ENCODE measurements at places on chromosomes 3 and 15.

- no peak for DNase-seq
Observed at GRCh38 chr15:48143856-48144255, 23.1 kb downstream of the SLC24A5 start.

- no peak for DNase-seq
Observed at GRCh38 chr3:119342176-119342575, 48.0 kb downstream of the ARHGAP31 start.

GRCh38 chr3:127762077-127762786, 60.1 kb downstream of the MGLL start:
- DNase-seq, result no peak

DNA sequence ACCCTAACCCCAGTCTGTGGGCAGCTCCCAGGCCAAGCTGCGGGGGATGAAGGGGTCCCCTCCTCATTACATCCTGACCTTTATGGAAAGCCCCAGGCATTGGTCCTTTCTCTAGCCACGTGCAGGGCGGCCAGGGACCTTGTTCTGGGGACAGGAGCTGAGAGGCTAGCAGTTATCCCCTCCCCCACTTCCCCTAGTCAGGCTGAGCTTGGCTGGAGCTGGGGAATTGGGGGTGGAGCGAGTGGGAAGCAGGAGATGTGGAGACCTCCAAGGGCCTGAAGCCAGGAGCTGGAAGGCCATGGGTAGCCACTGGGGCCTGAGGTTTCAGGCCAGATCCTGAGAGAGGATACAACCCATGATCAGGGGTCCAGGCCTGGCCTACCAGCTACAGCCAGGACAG, 45.8 kb downstream of the DNAH1 start:
- no peak for DNase-seq

- no peak for DNase-seq
Observed at GRCh38 chr3:126376444-126376843, 18.3 kb upstream of the CFAP100 start.

DNA sequence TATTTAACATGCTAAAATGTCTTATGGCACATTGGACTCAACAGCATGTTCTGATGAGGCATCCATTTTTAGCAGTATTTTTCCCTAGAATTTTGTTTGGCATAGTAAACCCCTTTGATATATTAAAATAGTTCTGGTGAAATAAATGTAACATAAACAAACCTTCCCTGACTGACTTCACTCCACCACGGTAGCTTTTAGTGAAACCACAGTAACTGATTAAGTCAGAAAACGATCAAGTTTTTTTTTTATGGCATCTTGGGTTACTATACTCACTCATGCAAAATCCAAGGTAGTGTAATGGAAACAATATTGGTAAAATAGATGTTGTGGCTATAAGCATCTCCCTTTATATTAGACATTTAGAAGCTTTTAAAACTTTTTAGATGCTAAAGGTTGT, 2.8 kb downstream of the SERP1 start:
- no peak for DNase-seq

GRCh38 chr3:27715454-27715806, 6.7 kb downstream of the EOMES start:
- no peak for DNase-seq

- no peak for DNase-seq
Observed at GRCh38 chr15:100832149-100832942, 47.3 kb upstream of the ALDH1A3 start.

- DNase-seq, result no peak
Observed at GRCh38 chr15:89203705-89204273, 17.6 kb downstream of the RLBP1 start.

DNA sequence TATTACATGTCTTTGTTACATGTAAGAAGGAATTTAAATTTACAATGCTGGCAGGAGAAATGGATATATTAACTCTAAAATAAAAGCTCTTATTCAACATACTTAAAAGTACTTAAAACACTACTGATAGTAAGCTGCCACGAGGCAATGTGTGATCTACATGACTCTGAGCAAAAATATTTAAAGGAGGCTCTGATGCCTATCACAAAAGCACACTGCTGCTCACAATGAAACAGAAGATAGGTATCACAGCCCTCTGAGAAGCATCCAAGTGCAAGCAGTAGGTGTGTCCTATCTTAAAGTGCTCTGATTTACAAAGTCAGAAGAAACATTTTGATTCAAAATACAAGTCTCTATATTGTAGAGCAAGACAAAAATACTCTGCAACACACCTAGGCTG, 371.2 kb upstream of the WNT5A start:
- no peak for DNase-seq

DNA sequence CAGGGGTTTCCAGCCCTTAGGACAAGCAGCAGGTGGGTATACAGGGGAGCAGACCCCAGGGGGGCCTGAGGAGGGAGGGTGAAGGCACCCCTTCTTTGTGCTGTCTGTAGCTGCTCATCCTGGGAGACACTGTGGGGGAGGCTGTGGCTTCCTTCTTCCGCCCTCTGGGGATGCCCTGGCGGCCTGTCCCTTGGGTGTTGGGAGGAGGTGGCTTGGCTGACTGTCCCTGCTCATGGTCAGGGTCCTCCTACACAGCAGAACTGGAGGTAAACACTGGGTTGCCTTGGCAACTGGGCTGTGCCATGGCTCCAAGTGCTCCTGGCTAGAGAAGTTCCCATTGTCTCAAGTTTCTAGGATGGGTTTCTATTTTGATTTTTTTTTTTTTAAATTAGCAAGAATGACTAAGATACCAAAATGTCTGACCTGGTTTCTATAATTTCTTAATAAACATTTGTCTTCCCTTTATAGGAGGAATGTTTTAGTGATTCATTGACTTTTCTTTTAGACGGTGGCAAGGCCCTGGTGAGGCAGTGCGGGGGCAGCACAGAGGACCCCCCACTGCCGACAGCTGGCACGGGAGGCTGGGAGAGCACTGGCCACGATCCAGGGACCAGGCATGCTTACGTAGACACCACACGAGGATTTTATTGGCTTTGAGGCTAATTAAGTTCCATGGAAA, 12.4 kb downstream of the KLF13 start:
- DNase-seq, result no peak

GRCh38 chr15:63054281-63054683, 11.7 kb downstream of the TPM1 start:
- no peak for DNase-seq

DNA sequence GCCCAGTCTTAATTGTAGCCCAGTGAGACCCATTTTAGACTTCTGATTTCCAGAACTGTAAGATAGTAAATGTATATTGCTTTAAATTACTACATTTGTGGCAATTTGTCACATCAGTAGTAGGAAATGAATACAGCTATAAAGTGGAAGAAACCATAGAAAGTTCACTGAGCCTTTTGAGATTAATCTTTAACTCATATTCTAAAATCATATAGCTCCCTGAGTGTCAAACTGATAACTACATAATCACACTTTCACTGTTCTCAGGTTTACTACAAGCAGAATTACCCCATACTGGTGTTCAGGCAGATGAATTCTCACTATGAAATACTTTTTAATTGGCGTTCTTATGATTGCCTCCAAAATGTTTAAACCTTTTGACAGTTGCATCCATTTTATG, 42.8 kb downstream of the CNTN4 start:
- DNase-seq, result no peak

DNA sequence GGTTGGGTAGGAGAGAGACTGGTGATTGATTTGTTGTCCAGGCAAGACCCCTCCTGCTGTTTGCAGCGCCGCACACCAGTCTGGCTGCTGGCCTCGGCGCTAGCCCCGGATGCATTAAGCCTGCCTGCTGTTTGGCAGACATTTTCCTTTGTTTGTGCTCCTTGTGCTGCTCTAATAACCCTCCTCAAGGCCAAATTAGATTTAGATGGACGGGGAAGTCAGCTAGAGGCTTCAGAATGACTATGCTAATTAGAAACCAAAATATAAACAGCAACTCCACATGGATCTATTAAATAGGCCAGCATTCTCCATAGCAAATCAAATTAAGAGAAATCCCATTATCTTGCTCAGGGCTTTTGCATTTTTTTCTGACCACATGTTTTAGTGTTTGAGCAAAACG, 445.2 kb downstream of the SQOR start:
- no peak for DNase-seq

GRCh38 chr3:35440826-35441225, 198.5 kb upstream of the ARPP21 start:
- no peak for DNase-seq

GRCh38 chr3:33437556-33438283, 2.5 kb downstream of the UBP1 start:
- no peak for DNase-seq

DNA sequence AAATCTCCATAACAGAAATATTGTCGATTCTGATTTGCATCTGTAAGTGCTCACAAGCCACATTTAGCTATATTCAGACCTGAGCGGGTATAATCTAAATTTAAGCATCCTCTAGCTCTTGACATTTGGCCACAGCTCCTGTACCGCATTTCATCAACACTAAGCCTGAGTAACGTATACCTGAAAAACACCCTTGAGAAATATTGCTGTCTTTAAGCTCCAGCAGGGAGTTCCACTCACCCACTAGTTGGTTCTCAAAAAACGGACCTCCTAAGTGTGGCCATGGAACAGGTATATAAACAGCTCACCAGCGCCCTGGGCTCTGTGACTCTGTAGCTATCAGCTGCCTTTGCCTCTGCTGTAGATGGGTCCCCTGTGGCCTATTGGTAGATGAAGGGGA, 80.7 kb downstream of the ABI3BP start:
- no peak for DNase-seq

GRCh38 chr3:197122394-197122793, 92.8 kb upstream of the MELTF start:
- DNase-seq, result no peak

DNA sequence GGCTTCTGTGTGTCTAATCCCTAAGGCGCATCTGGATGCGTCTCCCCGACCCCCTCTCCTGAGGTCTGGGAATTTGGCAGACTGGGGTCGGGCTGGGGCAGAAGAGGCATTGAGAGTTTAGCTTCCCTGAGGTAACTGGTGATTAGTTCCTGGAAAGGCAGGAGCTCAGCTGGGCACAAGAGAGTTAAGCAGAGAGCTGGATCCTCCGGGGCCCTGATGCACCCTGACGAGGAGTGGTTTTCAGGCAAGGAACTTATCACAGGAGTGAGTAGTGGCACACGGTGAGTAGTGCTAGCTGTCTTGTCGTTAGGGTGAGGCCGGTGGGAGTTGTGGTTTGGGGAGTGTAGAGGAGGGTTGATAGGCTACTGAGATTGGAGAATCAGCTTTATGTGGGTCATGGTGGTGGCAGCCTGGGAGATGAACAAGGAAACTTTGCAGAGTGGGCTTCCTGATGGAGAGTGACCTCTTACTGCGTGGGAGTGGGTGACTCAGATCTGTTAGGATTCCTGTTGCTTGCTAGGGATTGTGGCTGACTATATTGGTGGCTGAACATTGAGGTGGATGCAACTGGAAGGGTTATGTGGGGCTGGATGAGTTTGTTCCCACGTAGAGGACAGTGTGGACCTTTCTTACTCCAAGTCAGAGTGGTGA, 897 bp downstream of the RAD54L2 start:
- peak; percentile 65 for DNase-seq

GRCh38 chr15:88204584-88204983, 52.0 kb downstream of the NTRK3 start:
- DNase-seq, result no peak

GRCh38 chr15:38176155-38176554, 76.5 kb upstream of the SPRED1 start:
- DNase-seq, result no peak

DNA sequence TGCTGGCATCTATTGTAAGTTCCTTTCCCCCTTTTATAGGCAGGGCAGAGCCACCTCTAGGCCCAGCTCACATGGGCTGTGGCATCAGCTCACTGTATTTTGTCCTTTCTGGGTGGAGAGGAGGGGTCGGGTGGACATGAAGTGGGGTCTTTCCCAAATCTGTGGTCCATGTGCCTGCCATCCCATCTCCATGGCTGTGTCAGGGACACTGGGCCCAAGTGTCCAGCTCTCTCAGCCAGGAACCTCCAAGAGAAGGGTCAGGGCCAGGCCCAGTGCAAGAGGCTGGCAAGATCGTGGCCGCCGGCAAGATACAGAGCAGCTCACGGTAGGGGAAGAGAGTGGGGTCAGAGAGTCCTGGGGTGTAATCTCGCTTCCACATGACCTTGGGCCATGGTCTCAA, 85.3 kb downstream of the PCSK6 start:
- no peak for DNase-seq

DNA sequence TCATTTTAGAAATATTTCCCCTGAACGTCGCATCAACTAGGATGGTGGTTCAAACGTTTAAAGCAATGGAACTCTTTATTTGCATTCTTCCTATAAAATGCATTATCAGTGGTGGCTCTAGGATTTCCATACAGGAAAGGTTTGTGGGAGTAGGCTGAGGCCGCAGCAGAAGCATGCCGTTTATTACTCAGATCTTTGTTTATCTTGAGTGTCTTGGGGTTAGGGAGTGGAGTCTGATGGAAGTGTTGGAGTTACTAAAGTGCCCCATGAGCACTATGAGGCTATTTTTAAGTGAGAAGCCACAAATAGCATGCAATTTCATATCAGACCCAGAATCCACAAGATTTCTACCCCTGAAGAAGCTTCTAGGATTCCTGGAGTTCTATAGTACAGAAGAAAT, 26.2 kb downstream of the ATOSA start:
- no peak for DNase-seq

DNA sequence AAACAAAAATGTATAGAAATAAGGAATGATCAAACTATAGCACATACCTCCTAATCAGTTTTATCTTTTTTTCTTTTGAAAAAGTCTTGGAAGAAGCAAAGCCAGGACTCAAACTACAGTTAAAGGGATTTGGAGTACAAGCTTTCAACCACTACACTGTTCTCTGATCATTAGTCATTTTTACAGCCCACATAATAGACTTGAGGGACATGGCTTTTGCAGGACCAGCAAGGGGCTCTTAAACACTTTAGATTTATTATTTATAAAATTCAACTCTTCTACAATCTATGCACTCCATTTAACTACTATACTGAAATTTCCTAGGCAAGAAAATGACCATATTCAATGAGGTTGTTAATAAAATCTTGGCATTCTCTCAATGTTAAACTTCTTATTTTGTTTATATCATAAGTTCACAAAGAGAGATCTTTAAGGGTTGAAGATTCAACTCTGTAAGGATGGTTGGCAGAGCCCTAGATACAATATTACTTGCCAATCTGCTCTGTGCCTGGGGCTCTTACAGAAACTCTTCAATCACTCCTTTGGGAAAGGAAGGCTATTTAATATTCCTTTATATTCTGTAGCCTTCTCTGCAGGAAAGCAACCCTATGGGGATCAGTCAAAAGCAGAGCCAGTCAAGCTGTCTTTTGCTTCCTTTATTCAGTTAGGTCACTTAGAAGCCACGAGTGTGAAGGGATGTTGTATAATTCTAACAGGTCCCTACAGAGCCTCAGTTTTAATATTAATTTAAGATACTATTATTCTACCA, 557.7 kb upstream of the SGO1 start:
- DNase-seq, result no peak

- no peak for DNase-seq
Observed at GRCh38 chr15:99712415-99712814, 20.8 kb downstream of the LYSMD4 start.

- no peak for DNase-seq
Observed at GRCh38 chr15:68674975-68675374, 96.2 kb downstream of the CORO2B start.

- DNase-seq, result peak; percentile 47
Observed at GRCh38 chr15:25810631-25811091, 52.5 kb downstream of the ATP10A start.

- DNase-seq, result no peak
Observed at GRCh38 chr3:140186421-140186920, 251.5 kb downstream of the CLSTN2 start.

- no peak for DNase-seq
Observed at GRCh38 chr3:52347716-52348635, 31.9 kb downstream of the DNAH1 start.

- no peak for DNase-seq
Observed at GRCh38 chr3:50624634-50625033, 7.7 kb downstream of the MAPKAPK3 start.

GRCh38 chr3:22101351-22101750, 350.3 kb upstream of the ZNF385D start:
- no peak for DNase-seq
